ENCODE measurements at places on chromosomes 7 and 10.

DNA sequence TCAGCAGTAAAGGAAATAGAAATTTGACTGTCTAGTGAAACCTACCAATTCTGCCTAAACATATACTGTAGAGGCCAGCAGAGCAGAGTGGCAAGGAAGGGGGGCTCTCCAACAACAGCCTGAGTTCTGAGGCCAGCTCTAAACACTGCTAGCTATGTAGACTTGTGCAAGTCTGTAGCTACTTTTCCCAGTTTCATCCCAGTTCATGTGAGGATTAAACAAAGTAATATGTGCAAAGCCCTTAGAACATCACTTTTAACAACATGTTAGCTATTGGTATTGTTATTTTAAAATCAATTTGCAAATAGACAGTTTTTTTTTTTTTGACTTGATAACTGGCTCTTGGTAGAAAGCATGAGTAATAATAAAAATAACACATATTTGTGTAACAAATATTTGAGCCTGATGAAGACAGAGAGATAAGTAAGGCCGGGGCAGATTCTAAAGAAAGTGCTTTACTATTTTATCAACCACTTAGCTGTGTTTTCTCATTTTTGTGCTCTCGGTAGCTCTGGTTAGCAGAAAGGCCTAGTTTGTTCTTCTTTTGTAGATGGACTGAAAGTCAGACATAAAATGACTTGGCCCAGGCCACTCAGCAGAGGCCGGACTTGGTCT, 9.3 kb downstream of the CHST12 start:
- no peak for DNase-seq

- no peak for DNase-seq
These were observed 66.3 kb upstream of the FRMD4A start for GRCh38 chr10:14397066-14397465.

GRCh38 chr7:38410056-38410455, 136.6 kb upstream of the TARP start:
- DNase-seq: no peak

GRCh38 chr10:131667561-131667960, 233.2 kb upstream of the PPP2R2D start:
- DNase-seq: no peak

DNA sequence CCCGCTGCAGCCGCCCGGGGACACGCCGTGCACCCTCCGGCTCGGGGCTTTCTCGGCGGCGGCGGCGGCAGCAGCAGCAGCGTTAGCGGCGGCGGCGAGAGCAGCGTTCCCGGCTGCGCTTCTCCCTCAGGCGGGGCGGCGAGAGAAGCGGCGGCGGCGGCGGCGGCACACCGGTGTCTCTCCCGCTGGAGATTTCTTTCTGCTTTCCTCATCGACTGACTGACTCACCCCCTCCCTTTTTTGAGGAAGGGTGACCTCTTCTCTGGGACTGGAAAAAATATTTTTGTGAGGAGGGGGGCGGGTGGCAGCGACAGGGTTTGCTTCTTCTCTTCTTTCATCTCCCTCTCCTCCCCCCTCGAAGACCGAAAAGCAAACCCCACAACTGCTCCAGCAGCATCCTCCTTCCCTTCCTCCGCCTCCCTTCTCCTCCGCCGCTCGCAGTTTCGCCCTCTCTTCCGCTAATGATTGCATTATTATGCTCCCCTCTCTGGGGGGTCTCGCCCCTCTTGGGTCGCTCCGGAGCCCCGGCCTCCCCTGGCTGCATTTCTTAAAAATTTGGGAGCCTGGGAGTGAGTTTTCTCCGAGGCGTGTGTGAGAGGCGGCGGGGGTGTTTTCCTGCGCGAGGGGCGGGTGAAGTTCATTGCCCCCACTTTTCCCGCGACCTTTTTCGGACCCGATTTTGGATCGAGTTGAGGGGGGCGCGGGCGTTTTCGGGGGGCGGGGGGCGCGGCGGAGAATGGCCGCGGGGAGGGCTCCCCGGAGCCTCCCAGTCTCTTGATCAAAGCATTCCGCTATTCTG, 411 bp downstream of the AUTS2 start:
- DNase-seq: no peak

DNA sequence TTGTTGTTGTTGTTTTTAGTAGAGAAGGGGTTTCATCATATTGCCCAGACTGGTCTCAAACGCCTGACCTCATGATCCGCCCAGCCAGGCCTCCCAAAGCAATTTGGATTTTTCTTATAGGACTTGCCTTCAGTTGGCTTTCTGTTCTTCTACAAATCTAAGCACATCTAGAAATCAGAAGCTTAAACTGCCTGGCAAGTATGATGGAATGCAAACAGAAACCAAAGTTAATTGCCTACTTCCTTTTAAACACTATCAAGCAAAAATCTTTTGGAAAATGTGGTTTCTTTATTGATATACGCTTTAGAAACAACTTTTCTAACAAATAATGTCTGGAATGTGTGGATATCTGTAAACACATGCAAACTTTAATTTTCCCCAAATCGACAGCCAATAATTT, 64.9 kb downstream of the USP6NL start:
- DNase-seq: no peak

DNA sequence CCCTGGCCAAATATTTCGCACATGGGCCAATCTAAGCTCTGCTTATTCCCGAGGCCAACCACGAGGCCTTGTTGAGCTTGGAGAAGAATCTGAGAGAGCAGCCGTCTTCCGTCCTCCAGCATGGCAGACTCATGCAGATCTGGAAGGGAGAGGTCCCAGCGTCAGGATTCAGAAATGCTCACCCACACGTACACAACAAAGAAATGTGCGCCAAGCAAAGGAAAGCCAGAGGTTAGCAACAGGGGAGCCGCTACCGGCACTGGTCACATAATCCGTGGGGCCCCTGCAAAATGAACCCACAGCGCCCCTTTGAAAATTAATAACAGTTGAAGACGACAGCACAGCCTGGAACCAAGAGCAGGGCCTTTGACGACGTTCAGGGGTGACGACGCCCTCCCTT, 25.4 kb upstream of the PRKAG2 start:
- DNase-seq: no peak

DNA sequence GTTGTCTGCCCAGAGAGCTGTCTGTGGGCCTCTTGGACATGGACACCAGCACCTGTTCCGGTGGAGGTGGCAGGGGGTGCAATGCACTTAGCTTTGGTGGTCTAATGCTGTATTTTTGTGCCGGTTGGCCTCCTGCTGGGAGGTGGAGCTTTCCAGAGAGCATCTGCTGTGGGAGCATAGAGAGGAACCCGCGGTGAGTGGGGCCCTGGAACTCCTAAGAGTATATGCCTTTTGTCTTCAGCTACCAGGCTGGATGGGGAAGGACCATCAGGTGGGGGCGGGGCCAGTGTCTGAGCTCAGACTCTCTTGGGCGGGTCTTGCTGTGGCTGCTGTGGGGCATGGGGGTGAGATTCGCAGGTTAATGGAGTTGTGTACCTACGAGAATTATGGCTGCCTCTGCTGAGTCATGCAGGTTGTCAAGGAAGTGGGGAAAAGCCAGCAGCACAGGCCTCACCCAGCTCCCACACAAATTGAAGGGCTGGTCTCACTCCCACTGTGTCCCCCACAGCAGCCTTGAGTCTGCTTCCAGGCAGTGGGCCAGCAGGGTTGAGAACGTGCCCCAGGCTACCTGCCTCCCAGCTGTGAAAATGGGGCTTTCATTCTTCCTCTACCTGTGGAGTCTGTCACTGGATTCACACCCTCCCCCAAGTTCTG, 29.0 kb downstream of the JAKMIP3 start:
- DNase-seq: no peak
